ENCODE measurements at places on chromosomes 16 and 17. TPM values are rescaled to one million over a fixed set of nuclear protein-coding genes. Genes with fewer than 3 reads are reported as not detected.

- DNase-seq, result no peak
These were observed 14.4 kb upstream of the MRPS23 start for GRCh38 chr17:57864273-57864672.

GRCh38 chr17:31122746-31123145, 28.0 kb downstream of the NF1 start:
- DNase-seq, result no peak

- DNase-seq, result no peak
These were observed 20.5 kb downstream of the GRB7 start for GRCh38 chr17:39757931-39758873.

- DNase-seq, result no peak
These were observed 79.8 kb downstream of the ENGASE start for GRCh38 chr17:79154446-79154845.

DNA sequence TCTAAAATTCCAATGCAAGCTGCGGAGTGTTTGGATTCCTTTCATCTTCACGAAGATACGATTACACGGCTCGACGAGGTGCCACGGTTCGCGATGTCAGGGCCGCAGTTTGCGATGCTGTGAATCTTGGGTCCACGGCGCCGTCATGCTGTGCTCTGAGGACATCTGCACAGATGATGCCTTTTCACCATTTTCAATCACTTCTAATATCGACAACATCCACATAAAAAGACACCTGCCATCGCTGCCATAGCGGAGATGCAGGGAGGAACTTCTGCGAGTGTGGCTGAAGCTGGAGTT, 6.8 kb upstream of the APRT start:
- DNase-seq, result no peak

NDRG4 gene
- 31.0 TPM for total RNA-seq

TNS4 gene
- not detected for total RNA-seq

All from endothelial cell of umbilical vein (primary cell).